ENCODE measurements at places on chromosomes 12 and 14.

DNA sequence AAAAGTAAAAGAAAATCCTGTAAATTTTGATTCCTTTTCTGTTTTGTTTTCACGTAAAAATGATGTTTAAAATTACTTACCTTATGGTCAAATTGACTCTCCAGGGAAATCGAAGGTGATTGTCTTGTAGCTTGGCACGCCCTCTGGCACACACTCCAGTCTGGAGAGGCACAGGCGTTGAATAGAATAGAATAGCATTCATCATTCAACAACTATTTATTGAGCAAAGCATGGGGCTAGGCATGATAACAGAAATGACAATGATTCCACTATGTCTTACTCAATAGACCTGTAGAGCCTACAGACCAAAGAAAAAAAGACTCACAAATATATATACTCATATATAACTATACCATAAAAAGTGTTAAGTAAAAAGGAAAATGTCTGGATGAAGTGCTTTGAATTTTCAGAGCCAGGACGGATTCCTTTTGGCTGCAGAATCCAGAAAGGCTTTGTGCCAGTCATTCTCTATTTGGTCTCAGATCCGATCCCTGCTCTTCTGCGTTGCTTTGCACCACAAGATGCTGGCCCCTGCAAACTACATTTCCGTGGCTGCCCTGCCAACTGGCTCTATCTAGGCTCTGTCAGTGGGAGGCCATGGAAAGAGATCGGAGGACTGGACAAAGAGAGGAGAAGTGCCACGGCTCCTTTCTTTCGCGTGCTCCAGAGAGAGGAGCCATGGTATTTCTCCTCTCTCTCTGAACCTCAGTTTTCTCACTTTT is 231.8 kb downstream of the CRADD start:
- no peak for DNase-seq

- peak; percentile 45 for DNase-seq
Measured at GRCh38 chr14:75981426-75982265, at the start of gene TGFB3. TGFB3 (minus strand) TSS chr14:75981995; CDS start chr14:75980893, 1,102 bp downstream.

DNA sequence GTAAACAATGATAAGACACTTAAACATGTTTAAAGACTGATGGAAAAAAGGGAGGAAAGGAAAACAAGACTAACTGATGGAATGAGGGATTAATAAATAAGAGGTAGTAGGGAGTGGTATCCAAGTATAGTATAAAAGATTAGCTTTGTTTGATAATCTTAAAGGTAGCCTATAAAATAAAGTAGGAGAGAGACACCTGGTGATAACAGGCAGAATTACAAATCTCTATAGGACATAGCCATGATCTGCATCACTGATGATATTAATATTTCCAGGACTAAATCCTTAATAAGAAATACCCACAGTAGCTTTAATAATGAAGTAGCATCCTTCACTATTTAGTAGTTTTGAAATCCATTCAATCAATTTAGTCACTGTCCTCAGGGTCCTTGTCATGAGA is 30.4 kb downstream of the DLGAP5 start:
- DNase-seq = peak; percentile 25

DNA sequence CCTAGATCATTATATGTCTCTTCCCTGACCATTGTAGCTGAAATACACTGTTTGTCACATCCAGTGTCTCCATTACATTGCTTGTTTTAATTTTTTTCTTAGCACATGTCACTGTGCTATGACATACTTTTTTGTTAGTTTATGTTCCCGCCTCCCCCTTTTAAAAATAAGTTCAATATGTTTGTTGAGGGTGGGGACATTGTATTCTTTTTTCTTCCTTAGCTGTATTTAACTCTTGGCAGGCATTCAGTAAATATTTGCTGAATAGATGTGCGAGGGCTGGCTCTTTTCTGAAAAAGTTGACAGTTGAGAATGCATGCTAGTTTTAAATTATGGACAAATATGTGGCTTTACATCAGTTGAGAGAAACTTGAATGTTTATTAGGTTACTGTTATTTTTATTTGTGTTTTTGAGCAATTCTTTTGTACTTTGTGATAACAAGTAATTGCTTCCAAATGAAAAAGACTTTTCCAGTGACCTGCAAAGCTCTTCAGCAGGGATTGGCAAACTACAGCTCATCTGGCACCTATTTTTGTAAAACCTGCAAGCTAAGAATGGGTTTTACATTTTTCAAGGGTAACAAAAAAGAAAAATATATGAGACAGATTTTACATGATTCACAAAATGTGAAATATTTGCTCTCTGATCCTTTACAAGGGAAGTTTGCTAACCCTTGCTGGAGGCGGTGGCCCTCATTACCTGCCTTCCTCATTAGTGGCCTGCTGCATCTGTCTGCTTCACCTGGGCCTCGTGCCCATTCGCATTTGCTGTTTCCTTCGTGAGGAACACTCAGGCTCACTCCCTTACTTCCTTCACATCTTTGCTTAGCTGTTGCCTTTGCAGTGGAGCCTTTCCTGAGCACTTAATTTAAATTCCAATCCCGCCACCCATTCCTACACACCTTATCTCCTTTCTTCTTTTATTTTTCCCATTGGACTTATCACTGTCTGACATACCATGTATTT is 229.4 kb downstream of the ERC1 start:
- no peak for DNase-seq

Measured in A172 (cell line).